Urinary bladder (tissue), 4 donors: ENCODE measurements at places on chromosomes 16 and 17. TPM values are rescaled to one million over a fixed set of nuclear protein-coding genes. Genes with fewer than 3 reads are reported as not detected.

The GJC1 gene
- total RNA-seq = 63.2 TPM

The HSF5 gene
- 0.26 TPM for total RNA-seq

The CRYBA1 gene
- total RNA-seq = not detected

The P2RX1 gene
- 19.6 TPM for total RNA-seq

The CLDN7 gene
- 24.2 TPM for total RNA-seq

The TEN1 gene
- 13.9 TPM for total RNA-seq

The HES7 gene
- not detected for total RNA-seq

The C17orf67 gene
- total RNA-seq = 2.2 TPM

The CHST4 gene
- not detected for total RNA-seq

The RECQL5 gene
- total RNA-seq = 22.2 TPM

The NSMCE1 gene
- 33.9 TPM for total RNA-seq

The SPATA32 gene
- total RNA-seq = not detected

The CASKIN2 gene
- total RNA-seq = 11.1 TPM

The CACNG5 gene
- total RNA-seq = not detected

The PRSS21 gene
- total RNA-seq = not detected

The RHBDL1 gene
- 0.95 TPM for total RNA-seq

The FUS gene
- 81.6 TPM for total RNA-seq

The TMEM88 gene
- total RNA-seq = 8.1 TPM

The NACA2 gene
- not detected for total RNA-seq

The PTX4 gene
- not detected for total RNA-seq

The HOXB6 gene
- total RNA-seq = 3.1 TPM

The MYH8 gene
- 69.6 TPM for total RNA-seq

The GNG13 gene
- not detected for total RNA-seq

The TXNL4B gene
- 16.2 TPM for total RNA-seq

The HOXB5 gene
- total RNA-seq = 0.16 TPM

The CCL11 gene
- total RNA-seq = 1.7 TPM

The HYDIN gene
- total RNA-seq = 6.8 TPM

The ZMYND15 gene
- total RNA-seq = 0.42 TPM

The GFAP gene
- 0.53 TPM for total RNA-seq

The SCIMP gene
- total RNA-seq = 0.42 TPM

The SOST gene
- 0.21 TPM for total RNA-seq

The SRCIN1 gene
- total RNA-seq = 2.7 TPM

The CARD14 gene
- 3.3 TPM for total RNA-seq

The C16orf89 gene
- 6.0 TPM for total RNA-seq

The DNAI2 gene
- not detected for total RNA-seq

The CRHR1 gene
- 0.26 TPM for total RNA-seq

The SLC52A1 gene
- 0.58 TPM for total RNA-seq

The OTOP2 gene
- total RNA-seq = not detected

The BCL7C gene
- 31.7 TPM for total RNA-seq

The MRPL27 gene
- total RNA-seq = 38.6 TPM

The KRTAP2-2 gene
- not detected for total RNA-seq

The TPSD1 gene
- total RNA-seq = 1.1 TPM

The MEOX1 gene
- 11.6 TPM for total RNA-seq

The PYY gene
- total RNA-seq = not detected

The DPEP1 gene
- 0.58 TPM for total RNA-seq

The KRT39 gene
- not detected for total RNA-seq

The NPIPA5 gene
- total RNA-seq = 3.9 TPM

The MT1H gene
- total RNA-seq = not detected

The C17orf100 gene
- 1.2 TPM for total RNA-seq

The ITGAL gene
- 4.1 TPM for total RNA-seq

The MPO gene
- total RNA-seq = 1.0 TPM

The CCL16 gene
- total RNA-seq = 0.21 TPM

The CHST6 gene
- 1.7 TPM for total RNA-seq

The HBM gene
- total RNA-seq = 14.8 TPM

The CIBAR2 gene
- total RNA-seq = not detected
